Inflammatory macrophage treated with lipopolysaccharide for 4 hours (primary cell): ENCODE measurements at places on chromosomes 16 and 17.

GRCh38 chr17:2562162-2562858 is 31.1 kb upstream of the PAFAH1B1 start:
- DNase-seq = no peak

GRCh38 chr16:84503751-84504395 is 586 bp downstream of the MEAK7 start:
- DNase-seq = peak; percentile 24

- no peak for DNase-seq
Measured at GRCh38 chr16:52521570-52521969, 25.4 kb downstream of the TOX3 start.

GRCh38 chr17:12953156-12953555 is 64.7 kb downstream of the ELAC2 start:
- no peak for DNase-seq

DNA sequence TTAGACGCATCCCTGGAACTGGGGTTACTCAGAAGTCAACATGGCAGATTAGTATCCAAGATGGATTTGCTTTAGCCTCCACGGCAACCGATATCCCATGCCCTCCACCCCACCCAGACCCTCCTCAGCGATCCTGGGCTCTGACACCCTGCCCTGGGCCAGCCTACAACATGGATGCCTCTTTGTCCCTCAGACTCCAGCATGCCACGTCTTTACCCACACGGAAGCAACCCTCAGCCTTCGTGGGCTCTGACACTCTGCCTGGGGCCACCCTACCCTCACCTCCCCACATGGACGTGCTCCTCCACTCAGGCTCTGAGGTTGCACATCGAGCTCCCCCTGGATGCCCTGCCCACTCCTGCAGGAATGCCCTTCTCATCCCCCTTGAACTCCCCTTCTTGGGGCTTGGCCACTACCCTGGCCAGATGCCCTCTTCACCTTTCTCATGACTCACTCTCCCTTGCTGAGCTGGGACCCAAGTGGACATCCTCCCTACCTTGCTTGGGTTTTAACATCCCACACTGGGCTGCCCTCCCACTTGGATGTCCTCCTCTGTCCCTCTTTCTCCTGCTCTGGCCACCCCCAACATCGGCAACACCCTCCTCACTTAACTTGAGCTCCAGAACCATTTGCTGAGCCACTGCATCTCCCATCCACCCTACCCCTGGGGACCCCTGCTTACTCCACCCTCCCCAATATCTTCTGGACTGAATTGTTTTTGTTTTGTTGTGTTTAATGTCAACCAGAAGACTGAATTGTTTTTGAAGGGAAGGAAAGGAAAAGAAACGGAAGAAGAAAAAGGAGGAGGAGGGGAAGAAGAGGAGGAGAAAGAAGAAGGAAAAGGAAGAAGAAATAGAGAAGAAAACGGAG is 18.3 kb upstream of the TMEM92 start:
- DNase-seq = no peak

DNA sequence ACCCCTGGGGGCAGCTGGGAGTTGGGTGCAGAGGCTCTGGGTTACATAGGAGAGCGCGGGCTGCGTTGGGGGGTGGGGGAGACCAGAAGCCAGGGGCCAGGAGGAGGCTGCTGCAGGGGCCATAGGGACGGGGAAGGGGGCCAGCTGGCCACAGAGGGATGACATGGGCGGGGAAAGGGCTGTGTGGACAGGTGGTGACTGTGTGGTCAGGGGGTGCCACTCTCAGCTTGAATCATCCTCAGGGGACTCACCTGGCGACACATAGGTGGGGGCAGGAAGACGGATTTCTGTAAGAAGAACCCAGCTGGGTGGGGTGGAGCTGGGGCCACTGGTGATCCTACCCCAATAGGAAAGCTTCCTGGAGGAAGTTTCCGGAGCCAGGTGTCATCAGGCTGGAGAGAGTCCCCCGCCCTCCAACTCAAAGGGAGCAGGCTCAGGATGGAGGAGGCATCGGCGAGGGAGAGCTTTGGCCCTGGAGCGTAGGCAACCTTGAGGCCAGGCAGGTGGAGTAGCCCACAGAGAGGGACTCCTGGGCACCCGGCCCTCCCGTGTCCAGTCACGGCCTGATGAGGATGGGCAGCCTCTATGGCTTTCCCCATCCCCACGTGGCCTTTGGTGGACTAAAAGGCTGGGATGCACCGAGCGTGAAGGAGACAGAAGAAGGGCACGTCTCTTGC is 1.2 kb downstream of the TRPV3 start:
- no peak for DNase-seq

DNA sequence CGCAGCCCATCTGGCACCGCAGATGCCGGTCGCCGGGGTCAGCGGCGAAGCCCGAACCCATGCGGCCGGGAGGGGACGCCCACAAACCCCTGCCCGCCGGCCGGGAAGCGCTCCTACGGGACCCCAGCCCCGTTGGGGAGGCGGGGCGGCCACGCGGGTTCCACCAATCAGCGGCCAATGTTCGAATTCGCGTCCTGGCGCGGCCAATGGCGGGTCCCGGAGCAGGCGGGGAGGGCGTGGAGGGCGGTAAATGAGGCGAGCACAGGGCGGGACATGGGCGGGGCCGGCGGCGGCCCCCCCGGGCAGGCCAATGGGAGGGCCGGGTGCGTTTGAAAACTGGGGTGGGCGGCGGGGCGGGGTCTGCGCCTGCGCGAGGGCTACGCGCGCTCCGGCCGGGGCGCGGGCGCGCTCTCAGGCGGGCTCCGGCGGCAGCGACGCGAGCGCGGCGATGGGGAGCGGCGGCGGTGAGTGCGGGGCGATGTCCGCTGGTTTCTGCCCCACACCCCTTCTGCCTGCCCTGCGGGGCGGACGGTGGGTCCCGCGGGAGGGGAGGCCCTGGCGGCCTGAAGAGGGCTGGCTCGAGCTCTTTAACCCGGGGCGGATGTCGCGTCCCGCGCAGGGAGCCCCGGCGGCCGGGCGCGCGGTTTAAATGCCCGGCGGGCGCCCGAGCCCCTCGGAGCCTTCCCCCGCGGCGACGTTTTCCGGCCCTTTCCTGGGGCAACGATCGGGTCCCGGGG is at the start of gene CCNF:
CCNF (plus strand) TSS at position 414 of the 737 bp plus-strand sequence; CDS start at position 449, 35 bp downstream.
- peak; percentile 95 for DNase-seq

DNA sequence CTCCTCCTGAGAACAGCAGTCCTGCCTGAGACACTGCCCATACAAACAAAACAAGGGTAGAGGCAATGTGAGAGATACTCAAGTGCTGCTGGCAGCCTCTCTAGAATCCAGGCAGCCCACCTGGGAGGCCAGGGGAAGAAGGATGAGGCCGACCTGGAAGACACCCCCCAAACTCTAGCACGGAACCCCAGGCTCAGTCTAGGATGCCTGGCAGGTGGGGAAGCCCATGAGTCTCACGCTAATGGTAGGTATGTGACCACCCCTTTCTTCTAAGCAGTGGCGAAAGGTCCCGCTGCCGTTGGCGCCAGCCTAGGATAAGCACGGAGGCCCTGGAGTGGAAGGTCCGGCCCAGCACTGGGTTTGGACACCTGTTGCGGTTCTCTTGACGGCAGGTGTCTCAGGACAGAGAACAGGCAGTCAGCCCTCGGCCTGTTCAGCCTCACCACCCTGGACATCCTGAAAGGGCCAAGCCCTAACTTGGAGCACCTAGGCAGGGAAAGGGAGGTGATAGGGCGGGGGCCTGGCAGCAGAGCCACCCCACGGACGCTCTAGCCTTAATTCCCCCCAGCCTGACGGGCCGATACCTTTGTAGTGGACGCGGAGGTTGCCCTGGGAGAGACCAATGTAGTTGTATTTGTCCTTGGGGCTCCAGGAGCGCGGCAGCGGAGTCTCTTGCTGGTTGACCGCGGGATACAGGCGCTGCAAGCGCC is 487 bp downstream of the RANBP10 start:
- DNase-seq = no peak

- peak; percentile 59 for DNase-seq
Measured at GRCh38 chr17:3667366-3668278, 756 bp downstream of the TAX1BP3 start.
